ENCODE measurements at places on chromosomes 12 and 14.

GRCh38 chr12:97424911-97425310, 37.7 kb upstream of the RMST start:
- no peak for DNase-seq

- no peak for DNase-seq
Measured at GRCh38 chr14:101823066-101823465, 61.6 kb downstream of the PPP2R5C start.

- DNase-seq, result no peak
Measured at GRCh38 chr12:26032719-26033241, 74.3 kb downstream of the RASSF8 start.

- no peak for DNase-seq
Measured at GRCh38 chr14:101937926-101938767, 26.2 kb upstream of the DYNC1H1 start.

DNA sequence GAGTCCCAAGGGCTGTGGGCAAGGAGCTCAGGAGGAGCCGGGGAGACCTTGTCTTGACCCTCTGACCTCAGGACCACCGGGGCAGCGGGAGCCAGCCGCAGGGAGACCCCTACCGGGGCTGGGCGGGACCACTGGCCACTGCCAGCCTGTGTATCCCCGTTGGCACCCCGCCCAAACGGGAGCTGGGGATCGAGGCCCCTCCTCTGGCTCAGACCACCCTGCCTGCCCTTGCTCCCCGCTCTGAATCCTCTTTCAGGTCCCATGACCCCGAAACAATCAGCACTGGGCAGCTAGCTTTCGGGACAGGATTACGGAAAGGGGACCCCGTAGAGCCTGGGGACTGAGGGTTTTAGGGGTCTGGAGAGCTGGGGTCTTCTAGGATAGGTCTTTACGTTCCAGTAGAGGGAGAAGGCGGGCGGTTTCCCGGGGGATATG, 1.3 kb downstream of the GLI1 start:
- no peak for DNase-seq

DNA sequence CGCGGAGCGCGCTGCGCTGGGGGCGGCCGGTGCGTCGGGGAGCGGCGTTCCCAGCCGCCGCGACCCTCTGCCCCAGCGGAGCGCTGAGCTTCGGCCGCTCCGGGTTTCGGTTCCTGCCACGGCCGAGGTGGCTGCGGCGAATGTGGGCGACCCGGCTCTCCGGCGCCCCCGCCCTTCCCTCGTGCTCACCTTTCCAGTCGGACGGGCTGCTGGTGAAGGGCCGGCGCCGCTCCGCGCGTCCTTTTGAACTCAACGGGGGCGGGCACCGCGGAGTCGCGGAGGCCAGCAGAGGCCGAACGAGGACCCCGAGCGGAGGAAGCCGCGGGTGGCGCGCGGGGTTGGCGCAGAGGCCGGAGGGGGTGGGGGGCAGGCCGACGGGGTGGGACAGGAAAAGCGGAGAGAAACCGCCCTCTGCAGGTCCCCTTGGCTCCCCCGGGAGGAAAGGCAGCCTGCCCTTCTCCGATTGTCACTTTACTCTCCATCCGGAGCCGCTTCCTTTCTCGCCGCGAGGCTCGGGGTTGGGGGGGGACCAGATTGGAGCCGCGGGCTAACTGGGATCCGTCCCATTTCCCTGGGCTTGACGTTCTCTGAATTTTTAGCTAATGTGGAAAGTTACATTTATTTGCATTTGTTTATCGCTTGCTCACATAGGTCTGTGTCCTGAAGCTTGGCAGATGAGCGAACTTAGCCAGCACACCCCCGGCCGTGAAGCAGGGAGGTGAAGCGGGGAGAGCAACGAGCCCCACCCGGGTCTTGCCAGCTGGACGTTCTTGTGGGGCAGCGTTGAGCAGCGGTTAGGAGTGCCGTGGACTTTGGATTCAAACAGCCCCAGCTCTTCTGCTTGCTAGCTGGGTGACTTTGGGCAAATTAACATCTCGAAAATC, at the start of gene SMAGP:
TSS of gene SMAGP (minus strand) at position 349 of the 884 bp plus-strand sequence. CDS start 1,137 bp downstream, outside the sequence.
- no peak for DNase-seq

- DNase-seq, result no peak
Measured at GRCh38 chr14:100687386-100687785, 39.3 kb upstream of the DLK1 start.

DNA sequence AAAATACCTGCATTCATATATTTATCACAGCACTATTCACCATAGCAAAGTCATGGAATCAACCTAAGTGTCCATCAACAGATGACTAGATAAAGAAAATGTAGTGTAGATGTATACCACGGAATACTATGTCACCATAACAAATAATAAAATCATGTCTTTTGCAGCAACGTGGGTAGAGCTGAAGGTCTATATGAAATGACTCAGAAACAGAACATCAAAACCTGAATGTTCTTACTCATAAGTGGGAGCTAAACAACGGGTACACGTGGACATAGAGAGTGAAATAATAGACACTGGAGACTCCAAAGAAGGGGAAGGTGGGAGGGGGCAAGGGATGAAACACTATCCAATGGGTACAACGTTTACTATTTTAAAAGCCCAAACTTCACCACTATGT, 37.9 kb downstream of the SLC38A1 start:
- no peak for DNase-seq

GRCh38 chr14:94738751-94739150, 31.2 kb downstream of the GSC start:
- DNase-seq, result peak; percentile 5

- no peak for DNase-seq
Measured at GRCh38 chr12:66111605-66112004, 18.9 kb downstream of the LLPH start.

Data from HS-5 (cell line).